T-helper 1 cell (primary cell): ENCODE measurements at places on chromosomes 4 and X.

GRCh38 chrX:86348669-86349068 is 200.4 kb downstream of the DACH2 start:
- no peak for DNase-seq

DNA sequence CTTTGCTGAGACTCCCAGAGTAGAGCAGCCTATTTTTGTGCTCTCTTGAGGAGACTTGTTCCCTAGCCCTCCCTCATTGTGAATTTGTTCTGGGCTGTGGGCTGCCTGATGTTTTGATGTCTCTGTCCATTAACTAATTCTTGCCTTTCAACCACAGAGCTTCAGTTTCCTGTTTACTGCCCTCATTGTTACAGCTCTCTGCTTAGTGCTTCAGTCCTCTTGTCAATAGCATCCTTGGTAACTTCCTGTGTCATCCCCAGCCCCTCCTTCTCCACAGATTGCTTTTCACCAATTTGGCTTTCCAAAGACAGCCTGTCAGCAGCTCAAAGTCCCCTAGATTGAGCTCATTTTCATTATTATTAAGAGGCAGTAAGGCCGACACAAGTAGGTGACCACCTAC is 69.9 kb downstream of the COX7B2 start:
- DNase-seq: no peak

- DNase-seq: no peak
Observed at GRCh38 chr4:71392109-71392508, 53.3 kb downstream of the SLC4A4 start.

GRCh38 chr4:24775032-24775605 is 20.3 kb upstream of the SOD3 start:
- DNase-seq: no peak

DNA sequence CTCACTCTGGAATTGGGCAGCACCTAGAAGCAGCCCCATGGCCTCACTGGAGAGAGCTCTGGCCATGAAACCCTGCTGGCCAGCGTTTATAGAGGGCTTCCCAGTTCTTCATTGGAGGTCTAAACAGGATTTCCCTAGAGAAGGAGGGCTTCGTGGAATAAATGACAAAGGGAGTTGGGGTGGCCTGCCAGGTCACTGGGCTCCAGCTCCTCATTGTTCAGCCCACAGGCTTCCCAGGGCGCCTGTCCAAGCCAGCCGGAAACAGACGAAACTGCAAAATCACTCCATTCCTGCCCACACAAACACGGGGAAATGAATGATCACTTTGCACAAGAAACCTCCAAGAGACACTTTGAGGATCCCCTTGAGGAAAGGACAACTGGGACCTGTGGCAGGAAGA is 189.7 kb downstream of the TSPAN5 start:
- no peak for DNase-seq

GRCh38 chrX:103754401-103754800 is 22.2 kb upstream of the PLP1 start:
- DNase-seq: no peak
